ENCODE measurements at places on chromosomes 16 and 17.
A peak's percentile ranks its signal among the peaks of the same experiment; 100 is the strongest.

DNA sequence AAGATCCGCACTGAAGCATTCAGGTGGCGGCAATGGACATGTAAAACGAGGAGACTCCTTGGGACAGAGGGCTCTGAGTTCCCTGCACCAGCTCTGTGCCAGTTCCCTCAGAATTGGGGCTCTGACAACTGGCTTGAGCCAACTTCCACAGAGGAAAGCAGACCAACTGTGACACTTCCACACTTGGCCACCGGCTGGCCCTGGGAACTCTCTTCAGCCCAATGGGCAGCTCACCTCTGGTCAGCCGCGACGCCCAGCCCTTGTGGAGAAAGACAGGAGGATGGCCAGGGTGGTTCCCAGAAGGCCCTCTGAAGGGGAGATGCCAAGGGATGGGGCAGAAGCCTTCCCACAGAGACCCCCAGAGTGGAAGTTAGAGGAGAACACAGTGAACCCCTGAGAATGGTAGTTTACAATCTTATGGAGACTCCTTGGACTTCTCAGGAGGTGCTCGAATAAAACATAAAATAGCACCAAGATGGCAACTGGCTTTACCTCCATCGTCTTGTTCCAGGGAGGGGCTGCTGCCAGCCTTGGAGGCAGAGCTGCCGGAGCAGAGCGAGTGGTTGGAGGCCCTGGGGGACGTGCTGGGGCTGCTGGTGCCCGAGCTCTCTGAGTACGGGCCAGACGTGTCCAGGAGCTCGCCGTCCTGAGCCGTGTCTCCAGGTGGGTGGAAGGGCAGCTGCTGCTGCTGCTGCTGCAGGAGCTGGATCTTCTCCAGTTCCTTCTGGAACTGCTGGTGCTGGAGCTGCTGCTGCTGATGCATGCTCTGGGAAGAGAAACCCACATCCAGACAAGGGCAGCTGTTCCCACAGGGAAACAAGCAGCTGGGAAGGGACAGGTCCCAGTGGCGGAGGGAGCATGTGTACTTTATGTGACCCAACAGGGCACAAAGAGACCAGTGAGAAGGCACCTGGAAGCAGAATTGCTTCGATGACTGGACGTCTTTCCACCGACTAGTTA is 35.0 kb upstream of the ICAM2 start:
- DNase-seq, result no peak

GRCh38 chr16:9521749-9522370 is 430.4 kb downstream of the HAPSTR1 start:
- DNase-seq, result no peak

- no peak for DNase-seq
These were observed 13.3 kb downstream of the NXPH3 start for GRCh38 chr17:49588726-49589576.

DNA sequence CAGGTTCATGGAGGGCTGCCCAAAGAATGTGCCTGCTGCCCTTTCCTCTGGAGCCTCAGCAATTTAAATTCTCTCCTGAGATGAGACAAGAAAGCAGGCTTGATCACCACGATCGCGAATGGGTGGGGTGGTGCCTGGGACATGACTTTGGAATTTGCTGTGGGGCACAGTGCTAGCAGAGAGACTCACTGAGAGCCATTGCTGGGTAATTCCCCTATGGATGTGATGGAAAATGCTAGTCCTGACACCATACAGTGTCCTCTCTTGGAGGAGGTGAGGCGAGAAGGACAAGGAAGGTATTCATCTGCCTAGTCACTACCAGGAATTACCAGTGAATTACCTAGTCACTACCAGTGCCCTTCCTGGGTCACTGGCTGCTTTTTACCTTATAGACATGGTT is 15.5 kb downstream of the FAM20A start:
- no peak for DNase-seq

- DNase-seq, result peak; percentile 52
These were observed 67.3 kb downstream of the ANKRD11 start for GRCh38 chr16:89422905-89423630.

DNA sequence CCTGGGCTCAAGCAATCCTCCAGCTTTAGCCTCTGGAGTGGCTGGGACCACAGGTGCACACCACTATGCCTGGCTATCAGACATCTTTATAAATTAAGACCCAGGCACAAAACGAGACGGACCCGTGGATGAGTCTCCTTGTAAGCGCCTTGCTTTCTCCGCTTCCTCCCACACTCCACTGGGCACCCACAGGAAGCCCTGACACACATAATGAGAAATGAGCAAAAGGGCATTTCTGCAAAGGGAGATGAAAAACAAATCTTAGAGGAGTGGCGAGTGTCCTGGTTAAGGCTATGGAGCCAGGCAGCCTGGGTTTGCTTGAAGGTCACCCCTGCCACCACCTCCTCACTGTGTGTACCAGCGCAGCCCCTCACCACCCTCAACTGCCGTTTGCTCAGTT is 56.3 kb downstream of the XYLT1 start:
- DNase-seq, result no peak

DNA sequence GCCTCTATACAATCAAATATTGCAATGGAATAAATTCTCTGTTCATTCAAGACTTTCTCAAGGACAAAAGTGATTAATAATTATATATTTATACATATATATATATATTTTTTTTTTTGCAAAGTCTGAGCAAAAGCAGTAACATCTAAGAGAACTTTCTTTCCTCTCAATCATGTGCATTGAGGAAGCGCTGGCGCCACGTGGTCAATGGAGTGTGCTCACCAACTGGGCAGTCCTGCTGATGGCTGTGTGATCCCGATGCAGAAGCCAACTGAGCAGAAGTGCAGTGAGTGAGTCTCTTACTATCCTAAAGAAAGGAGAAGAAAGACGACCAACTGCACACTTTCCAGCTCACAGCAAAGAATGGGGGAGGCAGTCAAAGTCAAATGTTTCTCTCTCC is 37.2 kb upstream of the ULK2 start:
- DNase-seq, result no peak

DNA sequence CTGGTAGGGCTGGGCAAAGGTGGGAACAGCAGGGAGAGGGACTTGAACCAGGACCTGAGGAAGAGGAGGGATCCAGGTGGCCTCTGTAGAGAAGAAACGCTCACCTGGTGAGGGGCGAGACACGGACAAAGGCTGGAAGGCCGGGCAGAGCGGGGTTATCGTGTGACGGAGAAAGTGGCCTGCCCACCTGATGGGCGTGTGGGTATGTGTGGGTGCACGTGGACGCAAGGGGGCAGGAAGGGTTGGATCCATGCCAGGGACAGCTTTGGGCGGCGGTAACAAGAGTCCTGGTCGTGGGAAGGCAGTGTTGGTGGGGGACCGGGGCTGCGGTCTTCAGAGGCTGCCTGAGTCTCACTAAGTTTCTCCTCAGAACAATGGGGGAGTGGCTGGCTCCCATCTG is 104.1 kb upstream of the GSE1 start:
- no peak for DNase-seq

GRCh38 chr17:72826602-72827001 is 265.9 kb downstream of the SLC39A11 start:
- DNase-seq, result no peak

- no peak for DNase-seq
These were observed 2.0 kb downstream of the P2RX1 start for GRCh38 chr17:3914312-3914670.

DNA sequence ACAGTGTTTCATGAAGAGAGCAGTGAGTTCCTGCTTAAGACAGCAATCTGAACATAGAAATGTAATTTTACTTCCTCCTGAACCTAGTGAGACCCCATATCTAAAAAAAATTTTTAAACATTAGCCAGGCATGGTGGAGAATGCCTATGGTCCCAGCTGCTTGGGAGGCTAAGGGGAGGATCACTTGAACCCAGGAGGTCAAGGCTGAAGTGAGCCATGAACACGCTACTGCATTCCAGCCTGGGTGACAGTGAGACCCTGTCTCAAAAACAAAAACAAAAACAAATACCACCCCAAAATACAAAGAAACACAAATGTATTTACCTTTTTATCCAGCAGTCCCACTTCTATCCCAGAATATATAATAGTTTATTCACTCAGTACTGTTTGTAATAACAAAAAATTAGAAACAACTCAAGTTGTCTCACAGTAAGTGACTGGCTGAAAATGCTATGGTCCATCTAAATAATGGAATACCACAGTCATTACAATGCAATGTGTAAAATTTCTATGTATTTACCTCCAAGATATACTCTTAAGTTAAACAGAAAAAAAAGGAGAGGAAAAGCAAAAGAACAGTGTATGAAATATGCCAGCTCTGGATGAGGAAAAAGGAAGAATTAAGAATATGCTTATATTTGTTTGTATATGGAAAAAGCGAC is 16.3 kb downstream of the CFDP1 start:
- no peak for DNase-seq

- no peak for DNase-seq
These were observed 14.1 kb upstream of the PIK3R6 start for GRCh38 chr17:8881606-8882005.

DNA sequence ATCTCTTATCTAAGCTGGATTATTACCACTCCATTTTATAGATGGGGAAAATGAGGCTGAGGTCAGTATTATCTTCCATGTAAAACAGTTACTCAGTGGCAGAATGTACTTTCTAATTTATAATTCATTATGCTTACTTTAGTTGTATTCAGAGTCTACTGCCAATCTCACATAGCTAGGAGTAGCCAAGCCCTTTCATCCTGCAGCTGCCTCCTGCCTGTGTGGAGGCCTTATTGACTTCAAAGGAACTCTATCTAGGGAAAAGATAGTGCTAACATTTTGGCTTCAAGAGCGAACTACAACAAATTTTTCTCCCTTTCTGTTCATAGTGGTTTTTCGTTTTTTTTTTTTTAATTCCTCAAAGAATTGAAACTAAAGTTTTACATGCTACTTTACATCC is 12.9 kb downstream of the RPGRIP1L start:
- DNase-seq, result no peak

GRCh38 chr17:42697108-42697811 is 14.9 kb downstream of the CNTNAP1 start:
- DNase-seq, result no peak

DNA sequence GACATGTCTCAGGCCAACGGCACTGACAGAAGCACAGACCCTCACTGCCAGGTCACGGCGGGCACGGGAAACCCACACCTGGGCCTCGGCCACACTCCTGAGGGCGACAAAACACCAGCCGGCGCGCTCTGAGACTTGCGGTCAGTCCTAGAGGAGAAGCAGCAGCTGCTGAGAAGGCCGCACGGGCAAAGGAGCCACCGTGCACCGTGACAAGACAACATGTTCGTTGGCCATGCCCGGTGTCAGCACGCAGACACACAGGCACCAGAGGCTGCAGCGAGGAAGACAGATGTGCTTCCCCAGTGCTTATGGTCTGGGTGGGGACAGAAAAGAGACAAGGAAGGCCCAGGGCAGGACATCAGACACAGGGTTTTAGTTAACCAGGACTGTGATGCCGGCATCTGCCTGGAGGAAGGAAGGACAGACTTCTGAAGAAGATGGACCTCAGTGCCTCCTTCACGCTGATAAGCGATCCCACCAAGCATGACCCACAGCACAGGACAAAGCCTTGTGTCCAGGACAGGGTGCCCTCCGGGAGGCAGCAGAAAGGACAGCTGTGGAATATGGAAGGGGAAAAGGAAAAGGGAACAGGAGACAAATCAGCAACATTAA is 84.0 kb downstream of the ANKRD11 start:
- no peak for DNase-seq

Data from stimulated activated CD8-positive, alpha-beta memory T cell treated with anti-CD3 and anti-CD28 coated beads, Interleukin-7, amount 100 ng/mL, for 1 hour (primary cell).